SJSA1 (cell line): ENCODE measurements at places on chromosomes 2 and 18.

GRCh38 chr2:37634914-37635503 lies 36.4 kb downstream of the CDC42EP3 start:
- DNase-seq, result no peak

DNA sequence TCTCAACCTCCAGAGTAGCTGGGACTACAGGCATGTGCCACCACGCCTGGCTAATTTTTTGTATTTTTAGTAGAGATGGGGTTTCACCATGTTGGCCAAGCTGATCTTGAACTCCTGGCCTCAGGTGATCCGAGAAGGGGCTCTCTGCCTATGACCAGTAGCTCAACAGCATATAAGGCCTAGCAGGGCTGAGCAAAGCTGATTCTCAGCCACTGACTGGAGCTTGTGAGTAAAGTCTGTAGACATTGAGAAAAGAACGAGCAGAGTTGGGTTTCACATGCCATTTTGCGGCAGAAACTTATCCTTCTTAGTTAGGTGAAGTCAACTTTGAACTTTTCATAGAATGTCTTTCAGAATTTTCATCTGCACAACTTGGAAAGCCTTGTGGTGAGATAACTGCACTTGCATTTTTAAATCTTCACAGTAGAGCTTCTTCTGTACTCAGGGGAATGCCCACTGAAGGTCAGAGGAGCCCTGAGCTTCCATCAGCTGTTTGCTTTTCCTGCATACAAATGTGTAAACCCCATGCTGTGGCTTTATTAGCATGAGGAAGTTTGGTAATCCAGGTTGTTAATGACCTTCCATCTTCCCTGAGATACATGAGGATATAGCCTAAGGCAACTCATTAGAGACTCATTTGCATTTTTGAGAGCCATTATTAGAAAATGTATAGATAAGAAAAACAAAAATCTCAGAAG lies 602.4 kb downstream of the METTL4 start:
- no peak for DNase-seq

GRCh38 chr2:72023678-72024390 lies 123.8 kb downstream of the CYP26B1 start:
- no peak for DNase-seq

DNA sequence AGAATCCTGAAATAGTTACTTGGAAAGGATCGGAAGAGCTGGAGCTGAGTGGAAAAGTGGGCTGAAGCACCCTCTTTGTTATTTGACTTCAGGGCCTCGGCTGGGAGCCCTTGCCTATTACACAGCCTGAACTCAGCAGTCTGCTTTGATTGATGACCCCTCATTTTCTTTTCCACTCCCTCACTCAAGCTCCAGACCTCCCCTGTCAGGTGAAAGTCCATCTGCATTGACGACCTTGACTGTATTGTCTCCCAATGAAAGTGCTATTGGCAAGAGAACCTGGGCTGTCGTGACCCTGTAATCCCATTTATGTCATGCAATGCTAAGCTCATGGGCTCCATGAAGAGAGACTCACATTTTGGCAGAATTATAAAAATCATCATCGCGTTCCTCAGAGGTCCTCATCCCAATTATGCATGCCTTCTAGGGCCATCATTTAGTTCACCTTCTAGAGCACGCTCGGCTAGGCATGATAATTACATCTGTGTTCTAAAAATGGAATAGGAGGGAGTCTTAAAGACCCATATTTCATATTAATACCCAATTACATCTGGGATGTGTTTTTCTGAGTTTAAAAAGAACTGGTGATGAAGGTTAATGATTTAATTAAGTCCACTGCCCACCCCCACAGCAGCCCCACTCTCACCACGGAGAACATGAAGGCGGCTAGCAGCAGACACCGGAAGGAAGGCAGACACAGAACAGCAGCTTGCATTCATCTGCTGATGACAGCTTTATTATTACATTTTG lies 472.5 kb downstream of the PID1 start:
- no peak for DNase-seq

DNA sequence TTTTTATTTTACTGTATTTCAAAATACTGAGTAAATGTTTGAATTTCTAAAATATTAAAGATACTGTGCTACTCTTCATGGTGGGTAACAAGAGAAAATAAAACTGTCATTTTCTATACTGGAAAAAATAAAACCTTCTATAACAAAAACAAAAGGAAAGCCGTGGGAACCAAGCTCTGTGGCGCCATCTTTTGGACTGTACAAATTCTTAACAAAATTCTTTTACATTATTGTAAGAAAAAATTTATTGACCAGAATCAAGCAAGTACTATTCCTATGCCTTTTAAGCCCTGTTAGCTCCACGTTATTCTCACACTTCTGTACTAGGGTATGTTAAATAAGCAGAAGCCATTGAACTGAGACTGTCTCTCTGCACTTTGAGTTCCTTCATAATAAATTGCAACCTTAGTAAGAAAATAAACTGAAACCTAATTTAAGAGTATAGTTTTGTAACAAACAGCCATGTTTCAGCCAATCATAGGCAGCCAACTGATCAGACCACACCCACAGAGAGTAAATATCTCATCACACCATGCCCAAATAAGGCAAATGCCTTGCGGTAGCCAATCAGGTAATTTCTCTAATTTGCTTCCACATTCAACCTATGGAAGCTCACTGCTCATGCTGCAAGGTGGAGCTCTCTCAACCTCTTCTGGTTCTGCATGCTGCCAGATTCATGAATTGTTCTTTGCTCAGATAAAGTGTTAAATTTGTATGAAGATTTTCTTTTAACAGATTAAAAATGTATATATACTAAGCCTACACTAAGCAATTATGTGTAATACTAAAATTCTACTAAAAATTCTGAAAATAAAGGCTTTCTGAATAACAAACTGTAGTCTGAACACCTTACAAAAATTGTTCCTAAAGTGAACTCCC lies 42.2 kb downstream of the HIBCH start:
- peak; percentile 40 for DNase-seq

GRCh38 chr2:160034396-160034795 lies 28.0 kb downstream of the PLA2R1 start:
- no peak for DNase-seq

DNA sequence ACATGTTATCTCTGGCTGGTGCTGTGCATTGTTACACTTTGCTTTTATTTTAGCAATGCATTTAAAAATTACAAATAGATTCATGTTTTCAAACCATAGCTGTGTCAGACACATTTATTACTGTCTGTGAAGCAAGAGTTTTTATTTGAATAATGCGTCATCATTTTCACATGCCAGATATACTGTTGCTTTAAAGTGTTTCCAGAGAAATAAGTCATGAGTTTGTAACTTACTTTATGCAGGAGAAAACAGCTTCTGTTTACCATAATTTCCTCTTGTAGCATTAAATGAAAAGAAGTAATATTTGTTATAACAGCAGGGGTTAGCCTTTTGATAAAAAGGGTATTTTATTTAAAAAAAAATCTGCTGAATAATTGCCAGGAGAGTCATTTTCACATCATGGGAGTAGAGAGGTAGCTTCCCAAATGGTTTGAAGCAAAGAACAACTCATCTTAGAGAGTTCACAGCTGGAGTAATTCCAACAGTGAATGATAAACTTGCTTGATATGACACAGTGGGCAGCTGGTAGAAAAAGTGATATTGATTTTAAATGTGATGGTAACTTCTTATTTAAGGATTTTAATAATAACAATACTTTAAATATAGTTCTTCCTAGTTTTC lies 1274.5 kb upstream of the CRIM1 start:
- DNase-seq, result no peak

GRCh38 chr18:80171054-80171872 lies 62.2 kb downstream of the ADNP2 start:
- DNase-seq, result peak; percentile 63
